Foreskin keratinocyte (primary cell): ENCODE measurements at places on chromosomes 11 and 22. TPM values are rescaled to one million over a fixed set of nuclear protein-coding genes. Genes with fewer than 3 reads are reported as not detected.

DNA sequence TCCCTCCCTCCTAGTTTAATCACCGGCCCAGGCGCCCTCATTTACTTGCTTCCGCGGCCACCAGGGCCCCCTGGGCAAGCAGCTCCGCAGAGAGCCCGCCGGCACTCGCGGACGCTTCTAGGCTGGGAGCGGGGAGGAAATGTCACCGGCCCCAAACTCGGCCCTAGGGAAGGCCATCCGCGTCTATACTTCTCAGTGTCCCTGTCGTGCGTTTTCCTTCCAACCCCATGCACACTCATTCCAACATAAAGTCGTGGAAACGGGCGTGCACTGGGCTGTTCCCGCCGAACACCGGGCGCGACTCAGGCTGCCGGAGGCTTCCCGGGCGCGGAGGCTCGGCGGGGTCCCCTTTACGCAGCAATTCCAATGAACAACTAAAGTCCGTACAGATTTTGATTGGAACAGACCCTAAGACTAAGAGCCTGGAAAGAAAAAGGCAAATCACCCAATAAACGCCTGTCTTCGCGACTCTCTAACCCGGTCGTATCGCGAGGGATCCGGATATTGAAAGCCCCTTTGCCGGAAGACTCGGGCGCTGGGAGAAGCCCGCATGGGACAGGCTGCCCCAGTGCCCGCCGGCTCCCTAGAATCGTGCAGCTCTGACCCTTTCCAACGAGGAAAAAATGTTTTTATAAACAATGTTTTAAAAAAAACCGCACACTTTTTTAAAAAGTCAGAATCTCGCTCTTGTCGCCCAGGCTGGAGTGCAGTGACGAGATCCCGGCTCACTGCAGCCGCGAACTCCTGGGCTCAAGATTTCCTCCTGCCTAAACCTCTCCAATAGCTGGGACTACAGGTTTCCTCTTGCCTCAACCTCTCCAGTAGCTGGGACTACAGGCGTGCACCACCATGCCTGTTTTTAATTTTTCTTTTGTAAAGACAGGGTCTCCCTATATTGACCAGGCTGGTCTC is 1.3 kb upstream of the BARX2 start:
- no peak for DNase-seq

FXYD2 gene
- total RNA-seq = not detected in 2 replicates

CASP5 gene
- total RNA-seq = not detected in 2 replicates

OR1S1 gene
- not detected in 2 replicates for total RNA-seq

C1QTNF4 gene
- 0.14 and 0.31 TPM in 2 replicates for total RNA-seq
